NCI-H1092 treated with DMSO at 0.1 percent for 48 hours (cell line): ENCODE measurements at places on chromosomes 13 and 19.

- no peak for DNase-seq
Measured at GRCh38 chr13:28545583-28546333, 50.8 kb upstream of the FLT1 start.

DNA sequence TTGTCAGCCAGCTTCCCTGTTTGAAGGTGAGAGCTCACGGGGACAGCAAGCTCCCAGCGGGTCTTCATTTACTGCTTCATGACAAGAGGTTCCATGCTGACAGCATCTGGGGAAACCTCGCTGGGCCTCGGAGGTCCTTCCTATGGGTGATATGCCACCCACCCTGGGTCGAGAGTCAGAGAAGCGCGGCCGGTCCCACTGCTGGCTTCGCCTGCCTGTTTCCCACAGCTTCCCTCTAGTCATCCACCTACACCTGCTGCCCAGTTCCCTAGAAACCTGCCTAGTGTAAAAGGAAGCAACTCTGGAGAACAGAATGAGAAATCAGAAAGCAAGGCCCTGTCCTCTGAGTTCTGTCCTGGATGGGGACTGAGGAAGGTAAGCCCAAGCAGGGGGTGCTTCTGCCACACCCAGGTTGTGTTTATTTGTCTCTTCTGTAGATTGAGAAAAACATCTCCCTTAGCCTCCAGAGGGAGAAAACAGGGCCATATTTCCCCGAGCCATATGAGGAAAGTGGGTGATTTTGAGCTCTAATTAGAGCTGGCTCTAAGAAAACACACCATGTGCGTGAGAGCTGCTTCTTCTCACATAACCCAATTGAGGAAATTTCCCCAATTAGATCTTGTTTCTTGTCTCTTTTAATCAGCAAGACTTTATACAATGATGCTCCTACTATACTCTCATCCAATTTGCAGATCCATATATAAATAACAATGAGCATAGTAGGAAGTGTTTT is 504.3 kb downstream of the IRS2 start:
- no peak for DNase-seq

DNA sequence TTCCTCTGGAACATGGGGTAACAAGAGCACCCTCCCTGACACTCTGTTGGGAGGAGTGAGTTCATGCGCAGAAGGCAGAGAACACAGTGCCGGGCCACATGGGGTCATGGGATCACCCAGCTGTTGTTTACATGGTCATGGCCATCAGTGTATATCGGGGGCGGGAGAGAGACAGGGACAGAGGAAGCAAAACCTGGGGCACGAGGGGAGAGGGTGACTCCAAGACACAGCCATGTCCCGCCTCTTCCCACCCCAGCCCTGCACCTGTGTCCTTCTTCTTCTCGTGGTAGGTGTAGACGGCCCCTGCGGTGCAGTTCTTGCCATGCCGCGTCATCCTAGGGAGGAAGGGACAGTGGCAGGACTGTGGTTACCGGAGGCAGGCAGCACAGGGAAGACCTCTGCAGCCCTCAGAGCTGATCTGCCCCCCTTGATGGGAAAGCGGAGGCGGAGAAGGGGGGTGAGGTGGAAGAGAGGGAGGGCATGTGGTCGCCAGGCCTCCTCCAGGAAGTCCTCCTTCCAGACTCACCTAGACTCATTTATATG is 19.9 kb downstream of the NOSIP start:
- DNase-seq: no peak

DNA sequence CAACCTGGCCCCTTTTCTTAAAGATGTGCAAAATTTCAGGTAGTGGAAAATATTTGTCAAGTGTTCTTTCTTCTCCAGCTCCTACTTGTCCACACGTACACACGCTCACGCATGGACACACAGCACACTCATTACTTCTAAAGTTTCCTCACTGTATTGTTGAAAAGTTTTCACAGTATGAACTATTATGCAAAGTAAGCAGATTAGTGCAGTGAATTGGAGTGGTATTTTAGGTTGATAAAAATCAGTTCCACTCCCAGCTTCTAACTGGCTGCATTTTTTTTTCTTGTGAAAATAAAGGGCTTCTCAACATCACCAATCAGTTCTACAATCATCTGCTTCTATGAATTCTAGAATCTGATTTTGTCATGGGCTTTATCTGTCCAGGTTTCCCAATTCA is 264.5 kb downstream of the DCT start:
- no peak for DNase-seq

DNA sequence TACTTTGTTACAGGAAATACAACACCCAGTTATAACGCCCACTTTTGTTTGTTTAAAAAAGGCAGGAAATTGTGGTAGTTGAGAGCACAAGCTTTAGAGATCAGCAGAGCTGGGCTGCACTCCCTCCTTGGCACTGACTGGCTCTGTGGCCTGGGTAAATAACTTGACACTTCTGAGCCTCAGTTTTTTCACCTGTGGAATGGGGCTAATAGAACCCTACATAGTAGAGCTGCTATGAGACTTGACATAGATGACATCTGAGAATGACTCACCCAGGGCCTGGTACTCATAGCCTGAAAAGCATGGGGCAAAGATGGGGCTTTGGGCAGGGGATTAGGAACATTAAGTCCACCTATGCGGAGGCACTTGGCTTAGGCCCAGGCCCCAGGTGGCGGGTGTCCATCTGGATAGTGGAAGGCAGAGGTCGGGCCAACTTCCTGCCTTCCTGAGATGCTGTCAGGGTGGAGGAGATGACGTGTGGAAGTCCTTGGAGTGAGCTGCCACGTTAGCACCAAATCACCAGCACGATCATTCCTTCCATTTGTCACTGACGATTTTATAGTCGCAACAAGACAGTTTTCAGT is 159.1 kb downstream of the KATNAL1 start:
- no peak for DNase-seq

- DNase-seq: no peak
Measured at GRCh38 chr19:18637673-18638630, 1.1 kb downstream of the KLHL26 start.
